ENCODE measurements at places on chromosomes 12 and 14.
A peak's percentile ranks its signal among the peaks of the same experiment; 100 is the strongest.

GRCh38 chr14:105294142-105294597 is 6.6 kb downstream of the BRF1 start:
- no peak for DNase-seq

GRCh38 chr12:52526511-52526951 is 6.3 kb upstream of the KRT5 start:
- DNase-seq = no peak

DNA sequence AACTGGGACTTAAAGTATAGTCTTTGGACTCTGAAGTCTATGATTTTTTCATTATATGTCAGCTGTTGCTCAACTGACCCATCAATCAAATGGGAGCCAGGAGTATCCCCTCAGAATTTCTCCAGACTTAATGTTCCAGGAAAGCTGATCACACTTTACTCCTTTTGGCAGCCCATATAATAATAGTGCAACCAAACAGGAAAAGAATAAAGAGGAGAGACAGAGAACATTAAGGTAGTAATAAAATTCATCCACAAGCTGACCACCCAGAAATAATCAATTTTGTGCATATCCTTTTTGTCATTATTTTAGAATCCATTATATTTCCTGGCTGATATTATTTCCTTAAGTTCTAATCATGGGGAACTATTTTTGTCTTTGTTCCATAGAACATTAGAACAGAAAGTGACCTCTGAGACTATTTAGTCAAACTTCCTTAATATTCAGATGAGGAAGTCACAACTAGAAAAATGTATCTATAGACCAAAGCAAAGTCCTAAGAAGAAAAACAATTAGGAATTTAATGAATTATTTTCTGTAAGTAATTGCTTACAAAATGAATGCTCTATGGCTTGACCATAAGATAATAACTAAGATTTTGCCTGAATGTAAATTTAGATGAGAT is 238.1 kb upstream of the SEL1L start:
- DNase-seq = no peak

- DNase-seq = peak; percentile 26
These were observed 25.6 kb downstream of the RNASE10 start for GRCh38 chr14:20530771-20531571.

DNA sequence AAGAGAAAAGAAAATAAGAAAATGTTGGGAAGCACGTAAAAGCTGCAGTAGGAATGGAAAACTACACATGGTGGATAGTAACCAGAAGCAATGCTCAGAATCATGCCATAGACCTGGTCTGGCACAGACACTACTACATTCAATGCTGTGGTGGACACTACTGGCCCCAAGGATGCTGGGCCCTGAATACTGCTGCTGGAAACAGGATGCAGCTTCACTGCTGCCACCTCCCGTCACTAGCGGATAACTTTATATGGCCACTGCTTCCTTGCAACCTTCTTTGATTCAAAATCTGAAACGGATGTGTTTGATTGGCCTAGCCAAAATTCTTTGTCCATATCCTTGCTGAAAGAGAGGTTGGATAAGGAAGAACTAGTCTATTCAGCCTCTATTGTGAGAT is 30.7 kb downstream of the ADCY6 start:
- no peak for DNase-seq

DNA sequence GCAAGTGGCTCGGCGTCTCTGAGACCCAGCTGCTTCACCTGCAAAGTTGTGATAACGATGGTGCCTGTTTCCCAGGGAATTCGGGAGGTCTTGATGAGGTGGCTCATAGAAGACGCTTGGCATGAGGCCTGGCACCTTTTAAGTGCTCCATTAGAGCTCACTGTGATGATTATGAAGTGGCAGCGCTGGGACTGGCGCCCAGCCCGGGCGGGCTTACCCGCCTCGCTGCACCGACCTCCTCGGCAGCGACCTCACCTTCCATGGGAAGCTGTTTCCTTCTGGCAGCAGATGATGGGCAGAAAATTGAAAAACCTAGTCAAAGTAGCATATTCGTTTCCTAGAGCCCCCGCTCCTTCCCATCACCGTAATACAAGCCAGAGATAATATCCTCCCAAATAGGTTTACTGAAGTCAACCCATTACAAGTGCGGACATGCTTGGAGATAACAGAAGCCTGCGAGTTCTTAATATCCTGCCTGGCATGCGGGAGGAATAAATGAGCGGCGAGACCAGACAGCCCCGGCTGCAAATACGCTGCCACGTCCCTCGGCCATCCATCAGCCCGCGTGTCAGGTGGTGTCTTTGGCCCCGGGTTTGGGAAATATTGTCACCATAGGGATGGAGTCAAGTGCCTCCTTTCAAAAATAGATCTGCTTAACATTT is 35.2 kb upstream of the DLK1 start:
- DNase-seq = no peak

DNA sequence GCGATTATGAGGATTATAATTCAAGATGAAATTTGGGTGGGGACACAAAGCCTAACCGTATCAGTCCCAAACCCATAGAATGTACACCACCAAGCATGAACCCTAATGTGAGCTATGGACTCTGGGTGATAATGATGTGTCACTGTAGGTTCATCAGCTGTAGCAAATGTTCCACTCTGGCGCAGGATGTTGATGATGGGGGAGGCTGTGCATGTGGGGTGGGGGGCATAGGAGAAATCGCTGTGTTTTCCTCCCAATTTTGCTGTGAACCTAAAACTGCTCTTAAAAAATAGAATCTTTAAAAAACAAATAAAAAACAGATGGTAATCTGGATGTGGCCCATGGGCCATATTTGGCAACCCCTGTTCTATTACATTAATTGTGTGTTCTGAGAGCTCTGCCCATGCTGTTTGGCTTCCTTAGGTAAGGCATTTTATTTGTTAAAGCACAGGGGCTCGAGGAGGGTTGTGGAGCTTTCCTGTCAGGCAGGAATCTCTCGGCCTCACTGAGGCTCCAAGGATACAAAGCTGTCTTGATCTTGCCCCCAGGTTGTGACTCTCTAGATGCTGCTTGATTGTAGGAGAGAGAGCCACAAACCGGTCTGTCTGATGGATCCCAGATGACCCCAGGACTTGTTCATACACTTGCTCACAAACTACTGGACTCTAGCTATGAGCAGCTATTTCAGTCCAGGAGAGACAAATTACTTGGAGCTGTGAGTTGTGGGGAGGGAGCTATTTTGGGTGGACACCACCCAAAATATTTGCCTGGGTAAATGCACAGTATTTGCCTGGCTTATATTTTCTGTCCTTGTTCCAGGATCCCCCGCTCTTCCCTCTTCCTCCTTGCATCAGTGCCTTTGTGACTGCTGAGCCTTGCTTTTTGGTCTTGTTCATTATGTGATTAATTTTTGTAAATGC is 340.2 kb downstream of the MED13L start:
- DNase-seq = no peak

GRCh38 chr12:104456950-104457745 is 400 bp downstream of the CHST11 start:
- DNase-seq = no peak

- no peak for DNase-seq
These were observed 35.6 kb downstream of the CCDC88C start for GRCh38 chr14:91381801-91382670.

DNA sequence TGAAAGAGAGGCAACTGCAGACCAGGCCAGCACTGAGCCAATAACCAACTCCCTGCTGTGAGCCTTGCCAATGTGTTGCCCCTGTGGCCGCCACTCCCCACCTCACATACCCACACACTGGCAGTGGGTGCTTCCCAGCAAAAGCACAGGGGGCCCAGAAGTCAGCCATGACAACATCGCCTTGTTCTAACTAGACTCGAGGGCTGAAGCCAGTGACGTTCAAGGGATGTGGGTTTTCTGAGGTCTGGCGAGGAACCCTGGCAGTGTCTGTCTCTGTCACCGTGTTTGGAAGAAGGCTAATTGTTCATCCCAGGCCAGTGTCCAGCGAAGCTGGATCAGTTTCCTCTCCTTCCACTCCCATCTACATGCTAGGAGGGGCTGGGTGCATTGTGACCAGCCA is 311.8 kb upstream of the AMIGO2 start:
- no peak for DNase-seq

DNA sequence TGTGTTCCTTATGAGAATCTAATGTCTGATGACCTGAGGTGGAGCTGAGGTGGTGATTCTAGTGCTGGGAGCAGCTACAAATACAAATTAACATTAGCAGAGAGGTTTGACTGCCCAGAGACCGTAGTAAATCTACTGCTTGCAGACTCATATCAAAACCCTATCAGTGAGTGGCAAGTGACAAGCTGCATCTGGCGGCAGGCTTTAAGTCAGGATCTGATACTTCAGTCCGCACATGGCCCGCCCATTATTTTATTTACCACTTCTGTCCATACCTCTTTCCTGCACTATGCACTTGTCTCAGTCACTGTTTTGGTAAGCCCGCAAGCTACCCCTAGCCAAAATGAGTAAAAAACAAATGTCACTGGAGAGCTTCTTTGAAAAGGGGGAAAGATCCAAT is 11.4 kb downstream of the CEP128 start:
- no peak for DNase-seq

DNA sequence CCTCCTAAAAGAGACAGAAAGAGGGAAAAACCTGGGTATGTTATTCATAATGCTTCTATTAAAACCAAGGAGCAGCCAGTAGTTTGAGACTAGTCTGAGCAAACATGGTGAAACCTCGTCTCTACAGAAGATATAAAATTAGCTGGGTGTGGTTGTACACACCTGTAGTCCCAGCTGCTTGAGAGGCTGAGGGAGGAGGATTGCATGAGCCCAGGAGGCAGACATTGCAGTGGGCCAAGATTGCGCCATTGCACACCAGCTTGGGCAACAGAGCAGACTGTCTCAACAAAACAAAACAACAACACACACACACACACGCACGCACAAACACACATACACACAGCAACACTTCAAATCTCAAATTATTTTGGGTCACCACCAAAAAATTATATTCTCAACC is 27.8 kb downstream of the HECTD4 start:
- DNase-seq = no peak

- no peak for DNase-seq
These were observed 3.7 kb downstream of the KMT5A start for GRCh38 chr12:123387508-123388176.

DNA sequence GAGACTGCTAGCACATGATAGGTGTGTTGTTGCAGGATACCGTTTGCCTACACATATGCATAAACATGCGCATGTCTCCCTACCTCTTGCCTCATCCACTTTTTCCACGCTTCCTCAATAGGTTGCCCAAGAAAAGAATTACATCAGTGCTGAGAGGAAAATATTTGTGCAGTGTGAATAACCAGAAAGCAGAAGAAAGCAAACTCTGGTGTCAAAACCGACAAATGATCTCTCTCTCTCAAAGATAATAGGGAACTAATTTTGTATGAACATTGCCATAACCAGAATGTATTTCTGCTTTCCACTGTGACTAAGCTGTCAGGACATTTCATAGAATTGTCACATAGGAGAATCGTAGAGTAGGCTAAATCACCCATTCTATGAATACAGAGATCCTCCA is 1.3 kb downstream of the CLEC7A start:
- DNase-seq = no peak

- no peak for DNase-seq
These were observed 1.0 kb downstream of the CD9 start for GRCh38 chr12:6201213-6201608.

Data from stimulated activated CD4-positive, alpha-beta T cell treated with anti-CD3 and anti-CD28 coated beads, Interleukin-1b, Interleukin-23, amount 100 ng/mL, for 1 hour (primary cell).